EL (cell line): ENCODE measurements at places on chromosomes 1 and 21.
A peak's percentile ranks its signal among the peaks of the same experiment; 100 is the strongest.

- DNase-seq, result no peak
These were observed at the start of gene SELP for GRCh38 chr1:169630006-169630405. TSS of gene SELP (minus strand) at chr1:169630124. CDS start at chr1:169630074, 50 bp downstream.

DNA sequence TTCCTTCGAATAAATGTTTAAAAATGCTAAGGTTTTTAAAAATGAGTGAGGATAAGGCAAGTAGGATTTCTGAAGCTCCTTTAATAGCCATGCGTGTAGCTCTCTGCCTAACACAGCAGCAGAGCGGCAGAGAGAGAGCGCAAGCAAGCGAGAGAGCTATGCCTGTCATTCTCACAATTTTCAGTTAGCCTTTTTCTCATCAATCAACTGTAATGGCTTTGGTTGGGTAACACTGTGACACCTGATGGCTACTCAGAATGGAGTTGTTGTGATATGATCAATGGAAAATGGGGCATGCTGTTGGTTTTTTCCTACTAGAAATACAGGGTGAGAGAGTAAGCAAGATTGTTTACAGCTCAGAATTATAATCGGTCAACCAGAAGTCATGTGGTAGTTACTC, 198.4 kb downstream of the RPS6KC1 start:
- DNase-seq, result no peak

DNA sequence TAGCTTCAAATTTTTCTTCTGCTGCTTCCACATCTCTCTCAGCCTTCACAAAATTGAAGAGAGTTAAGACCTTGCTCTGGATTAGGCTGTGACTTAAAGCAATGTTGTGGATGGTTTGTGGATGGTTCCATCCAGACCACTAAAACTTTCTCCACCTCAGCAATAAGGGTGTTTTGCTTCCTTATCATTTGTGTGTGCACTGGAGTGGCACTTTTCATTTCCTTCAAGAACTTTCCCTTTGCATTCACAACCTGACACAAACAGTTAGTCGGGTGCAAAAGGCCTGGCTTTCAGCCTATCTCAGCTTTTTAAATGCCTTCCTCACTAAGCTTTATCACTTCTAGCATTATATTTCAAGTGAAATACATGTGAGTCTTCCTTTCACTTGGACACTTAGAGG, 30.3 kb downstream of the DENND1B start:
- no peak for DNase-seq

DNA sequence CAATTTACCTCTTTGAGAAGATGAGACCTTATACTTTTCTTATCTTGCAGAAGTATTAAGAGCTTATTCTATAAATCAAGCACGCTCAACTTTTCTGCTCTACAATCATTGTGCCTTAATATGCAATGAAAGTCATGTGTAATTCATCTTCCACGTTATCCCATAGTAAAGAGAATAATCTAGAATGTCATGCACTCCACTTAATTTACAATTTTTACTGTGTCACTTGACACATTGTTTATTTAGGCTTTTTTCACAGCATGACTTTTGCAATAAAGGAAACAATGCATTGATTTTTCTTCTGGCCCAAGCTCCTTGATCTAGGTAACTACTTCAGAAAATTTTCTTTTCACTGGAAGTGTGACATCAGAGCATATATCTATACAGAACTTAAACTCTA, 290.9 kb downstream of the HHIPL2 start:
- DNase-seq, result no peak

DNA sequence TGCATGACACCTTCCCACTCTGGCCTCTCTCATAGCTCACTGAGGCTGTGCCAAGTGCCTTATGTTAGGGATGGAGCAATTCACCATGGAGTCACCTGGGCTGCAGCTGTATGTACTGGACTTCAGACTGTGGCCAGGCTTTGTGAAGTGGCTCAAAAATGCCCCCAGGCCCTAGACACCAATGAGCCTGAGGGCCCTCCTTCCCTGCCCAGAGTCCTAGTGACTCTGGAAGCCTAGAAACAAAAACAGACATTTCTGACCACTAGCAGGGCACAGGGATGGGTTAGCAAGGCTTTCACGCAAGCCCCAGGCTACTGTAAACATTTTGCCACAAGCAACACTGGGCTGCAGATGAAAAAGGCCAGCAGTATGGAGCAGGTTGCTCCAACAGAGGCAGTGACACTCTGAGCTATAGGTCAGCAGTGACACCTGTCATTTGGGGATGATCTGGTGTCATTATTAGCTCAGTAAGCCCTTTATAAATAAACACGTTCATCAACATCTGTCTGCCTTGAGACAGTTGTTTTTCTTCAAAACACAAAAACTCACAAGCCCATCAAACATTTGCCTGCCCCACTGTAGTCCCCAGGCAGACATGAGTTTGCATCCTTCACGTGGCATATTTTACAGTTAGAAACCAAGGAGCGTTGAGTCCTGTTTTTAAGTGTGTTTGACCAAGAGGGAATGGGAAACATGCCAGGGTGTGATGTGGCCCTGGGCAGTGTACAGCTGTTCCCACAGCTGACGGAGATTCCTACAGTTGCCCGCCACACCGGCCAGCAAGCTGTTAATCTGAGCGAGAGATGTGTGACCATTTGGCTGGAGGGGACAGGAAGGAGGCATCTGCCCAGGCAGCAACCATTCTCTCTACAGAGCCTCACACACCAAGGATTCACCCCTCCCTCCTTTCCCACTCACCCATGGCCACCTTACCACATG, 66.8 kb downstream of the KCNN3 start:
- DNase-seq, result peak; percentile 23

DNA sequence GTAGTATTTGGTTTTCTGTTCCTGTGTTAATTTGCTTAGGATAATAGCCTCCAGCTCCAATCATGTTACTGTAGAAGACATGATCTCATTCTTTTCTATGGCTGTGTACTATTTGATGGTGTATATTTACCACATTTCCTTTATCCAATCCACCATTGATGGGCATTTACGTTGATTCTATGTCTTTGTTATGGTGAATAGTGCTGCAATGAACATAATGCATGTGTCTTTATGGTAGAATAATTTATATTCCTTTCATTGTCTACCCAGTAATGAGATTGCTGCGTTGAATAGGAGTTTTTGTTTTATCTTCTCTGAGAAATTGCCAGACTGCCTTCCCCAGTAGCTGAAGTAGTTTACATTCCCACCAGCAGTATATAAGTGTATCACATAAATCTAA, 538.8 kb downstream of the LRRIQ3 start:
- DNase-seq, result no peak

DNA sequence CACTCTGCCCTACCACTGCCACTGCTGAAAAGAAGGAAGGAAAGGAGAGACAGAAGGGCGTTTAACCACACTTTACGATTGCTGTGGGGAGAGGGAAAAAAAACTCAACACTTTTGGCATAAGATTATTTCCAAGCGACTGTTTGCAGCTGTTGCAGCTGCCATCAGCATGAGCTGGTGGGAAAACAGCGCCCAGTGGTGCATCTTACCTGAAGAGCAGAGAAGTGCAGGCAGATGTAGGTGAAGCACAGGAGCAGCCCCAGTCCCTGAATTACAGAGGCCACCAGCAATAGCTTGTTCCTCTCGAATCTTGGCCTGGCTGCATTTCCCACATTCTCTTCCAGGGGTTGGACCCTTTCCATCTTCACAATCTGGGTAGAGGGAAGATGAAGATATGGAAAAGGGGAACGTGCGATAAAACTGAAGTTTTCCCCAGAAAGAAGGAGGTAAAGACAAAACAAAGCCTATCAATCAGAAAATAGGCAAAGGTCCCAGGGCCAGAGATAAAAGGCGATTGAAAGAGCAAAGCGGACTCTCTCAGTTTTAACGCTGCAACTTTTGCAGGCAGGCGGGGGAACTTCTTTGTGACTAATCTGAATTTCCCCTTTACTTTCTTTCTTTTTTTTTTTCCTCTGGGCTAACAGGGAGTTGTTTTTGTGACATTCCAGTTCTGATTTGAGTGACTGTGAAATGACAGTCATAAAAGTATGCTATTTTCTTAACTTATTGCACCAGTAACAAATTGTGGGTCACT, at the start of gene TNFSF4:
Gene TNFSF4 (minus strand): TSS at position 516 of the 753 bp plus-strand sequence. CDS start 155 bp downstream, at position 361.
- DNase-seq, result no peak

- DNase-seq, result peak; percentile 87
These were observed 139.3 kb downstream of the LYPLAL1 start for GRCh38 chr1:219312967-219313366.

DNA sequence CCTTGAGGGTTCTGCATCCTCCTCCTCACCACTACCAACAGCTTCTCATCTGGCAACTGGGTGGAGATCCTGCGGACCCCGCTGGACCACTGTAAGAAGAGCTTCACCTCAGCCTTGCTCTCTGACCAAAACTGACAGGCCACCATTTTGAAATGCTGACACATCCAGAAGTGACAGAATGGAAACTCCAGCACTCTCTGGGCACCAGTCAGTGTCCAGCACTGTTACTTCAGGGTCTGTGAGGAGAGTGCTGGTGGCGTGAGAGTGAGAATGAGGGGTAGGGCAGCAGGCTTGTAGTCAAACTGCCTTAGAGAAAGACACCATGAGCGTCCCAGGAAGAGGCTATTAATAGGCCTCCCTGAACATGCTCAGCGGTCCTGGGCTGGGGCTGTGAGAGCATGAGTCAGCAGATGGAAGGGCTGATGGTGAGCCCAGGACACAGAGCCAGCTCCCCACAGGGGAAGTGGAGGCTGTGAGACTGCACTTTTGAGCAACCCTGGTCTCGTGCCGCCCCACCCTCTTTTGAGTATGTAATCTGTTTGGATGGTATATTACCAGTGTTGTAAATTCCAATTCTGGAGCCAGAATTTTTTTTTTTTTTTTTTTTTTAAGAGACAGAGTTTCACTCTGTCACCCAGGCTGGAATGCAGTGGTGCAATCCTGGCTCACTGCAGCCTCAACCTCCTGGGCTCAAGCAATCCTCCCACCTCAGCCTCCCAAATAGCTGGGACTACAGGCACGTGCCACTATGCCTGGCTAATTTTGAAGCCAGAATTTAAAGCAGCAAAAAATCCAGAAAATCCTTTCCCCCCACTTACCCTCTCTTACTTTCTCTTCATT, 34.4 kb upstream of the SLC30A1 start:
- DNase-seq, result peak; percentile 94

GRCh38 chr1:246530482-246530881, 23.4 kb upstream of the SMYD3 start:
- DNase-seq, result no peak

DNA sequence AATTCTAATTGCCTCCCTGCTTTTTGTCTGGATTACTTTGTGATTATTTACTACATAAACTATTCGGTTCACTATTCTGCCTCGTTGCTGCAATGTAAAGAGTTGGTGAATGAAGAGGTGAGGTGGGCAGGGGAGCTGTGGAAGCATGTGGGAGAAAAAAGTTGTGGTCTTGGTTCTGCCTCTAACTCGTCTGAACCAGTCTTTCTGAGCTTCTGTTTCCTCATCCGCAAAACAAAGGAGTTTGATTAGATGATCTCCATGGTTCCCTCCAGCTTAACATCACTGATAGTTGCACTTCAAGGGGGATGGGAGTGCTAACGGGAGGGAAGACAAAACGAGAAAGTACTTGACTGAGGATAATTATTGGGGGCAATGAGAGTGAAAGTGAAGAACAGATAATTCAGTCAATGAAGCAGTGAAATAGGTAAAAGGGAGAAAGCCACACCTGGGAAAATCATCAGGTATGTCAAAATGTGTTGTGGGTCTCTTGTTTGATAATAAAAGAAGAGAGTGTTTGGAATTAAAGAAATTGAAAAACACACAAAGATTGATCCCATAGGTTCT, 26.2 kb upstream of the UHMK1 start:
- no peak for DNase-seq

DNA sequence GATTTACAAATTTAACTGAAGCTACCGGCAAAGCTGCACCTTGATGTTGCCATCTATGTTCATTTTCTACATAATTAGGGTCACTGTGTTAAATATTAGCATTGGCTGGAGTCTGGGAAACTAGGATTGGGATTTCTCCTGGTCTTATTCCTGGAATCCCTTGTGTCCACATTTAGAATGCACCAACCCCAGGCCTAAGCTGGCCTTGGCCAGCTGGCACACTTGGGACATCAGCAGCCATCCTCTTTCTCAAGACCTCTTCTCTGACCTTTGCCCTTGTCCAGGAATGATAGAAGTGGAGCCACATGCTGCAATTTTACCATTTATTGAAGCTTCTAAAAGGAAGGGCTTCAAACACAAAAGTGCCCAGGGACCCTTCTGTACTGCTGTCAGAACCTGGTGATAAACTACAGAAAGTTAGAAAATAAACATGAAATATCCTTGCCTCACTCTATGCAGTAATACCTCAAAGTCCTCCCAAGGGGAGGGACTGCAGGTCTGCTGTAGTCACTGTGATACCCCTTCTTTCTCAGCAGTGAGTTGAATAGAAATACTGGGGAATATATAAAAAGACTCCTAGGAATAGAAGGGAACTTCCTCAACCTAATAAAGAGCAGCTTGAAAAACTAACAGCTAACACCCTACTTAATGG, 13.7 kb upstream of the PIGC start:
- no peak for DNase-seq

- DNase-seq, result no peak
These were observed 1.8 kb downstream of the SH2D5 start for GRCh38 chr1:20730690-20731056.

DNA sequence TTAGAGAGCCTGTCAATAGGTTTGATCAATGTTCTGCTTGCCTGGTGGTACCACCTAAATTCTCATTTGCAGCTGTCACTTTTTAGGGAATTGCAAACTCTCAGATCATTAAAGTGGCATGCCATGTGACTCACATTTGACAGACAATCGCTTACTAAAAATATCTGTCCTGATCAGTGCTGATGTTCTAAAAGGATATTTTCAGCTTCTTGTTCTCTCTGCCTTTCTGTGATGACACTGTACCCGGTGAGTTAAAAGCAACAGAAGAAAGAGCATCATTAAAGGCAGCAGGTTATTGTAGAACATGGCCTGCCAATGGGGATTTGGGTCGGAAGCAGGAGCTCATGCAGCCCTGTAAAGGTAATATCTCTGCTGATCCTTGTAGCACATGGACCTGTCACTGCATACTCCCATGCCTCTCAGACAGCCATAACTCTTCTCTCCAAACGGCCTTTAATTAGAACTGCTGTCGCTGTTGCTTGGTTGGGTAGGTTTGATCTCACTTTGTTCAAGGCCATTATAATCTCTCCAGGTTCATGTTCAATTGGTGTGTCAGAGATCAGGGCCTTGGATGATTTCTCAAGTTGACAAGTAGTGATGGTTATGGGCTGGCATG, 441.3 kb upstream of the DEPDC1 start:
- no peak for DNase-seq

DNA sequence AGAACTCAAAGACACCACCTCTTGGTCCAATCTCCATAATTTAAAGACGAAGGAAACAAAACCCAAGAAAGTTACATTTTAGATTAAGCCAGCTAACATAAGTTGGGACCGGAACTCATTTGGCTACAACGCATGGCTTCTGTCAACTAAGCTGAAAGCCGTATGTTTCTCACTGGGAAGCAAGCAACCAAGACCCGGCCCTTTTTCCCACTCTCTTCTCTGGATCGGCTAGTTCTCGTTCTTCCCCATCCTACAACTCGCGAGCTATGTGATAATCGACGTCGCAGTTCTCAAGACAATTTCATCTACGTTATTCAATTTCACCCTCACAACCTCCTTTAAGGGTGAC, 601 bp downstream of the CCT8 start:
- peak; percentile 37 for DNase-seq

- DNase-seq, result no peak
These were observed 28.0 kb downstream of the SYDE2 start for GRCh38 chr1:85172684-85173337.

GRCh38 chr1:3930301-3931006, 30.4 kb upstream of the C1orf174 start:
- DNase-seq, result no peak
